ENCODE measurements at places on chromosomes 13 and 19.

DNA sequence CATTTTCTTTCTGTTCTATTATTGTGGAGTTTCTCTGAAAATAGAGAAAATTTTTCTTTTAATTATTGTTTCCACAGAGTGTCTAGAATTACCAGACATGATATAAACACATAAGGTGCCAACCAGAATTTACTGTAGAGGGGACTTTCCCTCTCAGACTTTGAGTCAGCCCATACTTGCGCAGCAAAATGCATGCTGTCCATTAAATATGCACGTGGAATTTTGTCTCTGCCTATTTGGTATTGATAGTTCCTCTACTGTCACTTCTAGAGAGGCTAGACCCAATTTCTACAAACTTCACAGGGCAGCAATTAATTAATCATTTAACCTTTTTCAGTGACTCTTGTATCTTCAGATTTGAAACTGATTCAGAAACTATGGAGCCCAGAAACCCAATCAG, 8.9 kb downstream of the ZNF93 start:
- no peak for DNase-seq

DNA sequence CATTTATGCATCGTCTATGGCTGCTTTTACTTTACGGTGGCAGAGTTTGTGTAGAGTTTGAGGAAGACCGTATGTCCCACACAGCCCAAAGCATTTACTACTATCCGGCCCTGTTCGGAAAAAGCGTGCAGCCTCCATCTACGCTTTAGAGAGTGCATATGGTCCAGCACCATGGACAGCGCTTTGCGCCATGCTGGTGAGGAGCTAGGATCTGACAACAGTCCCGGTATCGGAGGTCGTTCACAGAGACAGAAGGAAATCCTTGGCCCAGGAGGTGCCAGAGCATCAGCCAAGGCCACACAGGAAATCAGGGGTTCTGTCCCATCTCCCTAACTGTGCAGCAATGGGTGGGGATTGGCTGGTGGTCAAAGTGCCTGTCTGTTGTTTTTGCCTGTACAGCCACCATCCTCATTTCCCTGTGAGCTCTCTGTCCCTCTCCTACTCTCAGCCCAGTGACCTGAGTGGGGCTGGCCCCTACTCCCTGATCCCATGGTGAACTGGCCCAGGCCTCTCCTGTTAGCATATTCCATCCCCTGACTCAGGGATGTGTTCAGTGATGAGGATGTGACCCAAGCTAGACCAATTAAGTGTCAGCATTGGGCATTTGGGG, 16.2 kb upstream of the PRODH2 start:
- DNase-seq = peak; percentile 50

- no peak for DNase-seq
Observed at GRCh38 chr13:108270442-108270841, 924 bp downstream of the TNFSF13B start.

DNA sequence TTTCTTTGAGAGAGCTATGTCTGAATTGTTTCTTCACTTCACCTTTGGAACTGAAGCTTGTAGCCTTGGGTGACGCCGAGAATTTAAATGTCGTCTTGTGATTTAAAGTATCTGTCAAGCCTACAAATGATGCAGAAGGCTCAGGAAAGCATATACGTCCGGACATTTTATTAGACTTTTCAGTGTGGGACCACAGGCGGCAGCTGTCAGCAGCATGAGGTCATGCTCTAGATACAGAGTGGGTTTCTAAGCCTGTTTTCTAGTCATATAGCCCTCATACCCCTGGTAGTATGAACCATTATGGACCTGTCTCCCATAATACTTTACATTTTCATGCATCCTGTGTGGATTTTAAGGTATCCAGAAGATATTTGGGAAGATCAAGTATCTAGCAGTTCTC, 212.3 kb downstream of the ATP8A2 start:
- DNase-seq = no peak

GRCh38 chr19:30056580-30056979, 114.5 kb downstream of the URI1 start:
- no peak for DNase-seq

- no peak for DNase-seq
Observed at GRCh38 chr13:114000151-114001040, 26.5 kb upstream of the C13orf46 start.

- DNase-seq = no peak
Observed at GRCh38 chr13:74406420-74406819, 272.2 kb upstream of the KLF12 start.

- peak; percentile 30 for DNase-seq
Observed at GRCh38 chr13:110916301-110917142, 1.7 kb upstream of the ANKRD10 start.

Measured in RWPE1 (cell line).